RWPE1 (cell line): ENCODE measurements at places on chromosomes 1 and 21.

DNA sequence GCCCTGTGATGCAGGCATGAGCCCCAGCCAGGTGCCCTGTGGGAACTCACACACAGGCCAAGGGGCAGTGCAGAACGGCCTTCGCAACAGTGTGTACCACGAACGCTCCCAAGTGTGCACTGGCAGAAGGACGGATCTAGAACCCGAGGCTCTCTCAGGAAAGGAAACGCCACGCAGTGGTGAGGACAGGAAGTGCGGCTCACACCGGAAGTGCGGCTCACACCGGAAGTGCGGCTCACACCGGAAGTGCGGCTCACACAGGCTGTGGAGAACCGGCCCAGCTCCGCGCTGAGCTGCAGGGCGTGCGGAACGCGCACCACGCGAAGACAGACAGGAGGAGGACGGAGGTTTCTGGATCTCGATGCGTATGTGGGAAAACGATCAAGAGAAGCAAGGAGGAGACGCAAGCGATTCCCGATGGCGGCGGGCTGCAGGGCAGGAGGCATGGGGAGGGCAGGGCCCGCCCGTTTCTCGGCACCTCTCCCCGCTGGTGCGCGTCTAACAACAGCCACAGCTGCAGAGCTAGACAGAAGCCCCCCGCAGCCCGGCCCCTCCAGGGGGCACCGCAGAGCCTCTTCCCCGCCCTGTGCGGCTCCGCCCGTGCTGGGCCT is 35.9 kb upstream of the TMEM52 start:
- DNase-seq, result no peak

- peak; percentile 97 for DNase-seq
Observed at GRCh38 chr1:43172527-43172972, 420 bp downstream of the CFAP57 start.

- DNase-seq, result no peak
Observed at GRCh38 chr1:37317870-37318467, 156.4 kb upstream of the ZC3H12A start.

DNA sequence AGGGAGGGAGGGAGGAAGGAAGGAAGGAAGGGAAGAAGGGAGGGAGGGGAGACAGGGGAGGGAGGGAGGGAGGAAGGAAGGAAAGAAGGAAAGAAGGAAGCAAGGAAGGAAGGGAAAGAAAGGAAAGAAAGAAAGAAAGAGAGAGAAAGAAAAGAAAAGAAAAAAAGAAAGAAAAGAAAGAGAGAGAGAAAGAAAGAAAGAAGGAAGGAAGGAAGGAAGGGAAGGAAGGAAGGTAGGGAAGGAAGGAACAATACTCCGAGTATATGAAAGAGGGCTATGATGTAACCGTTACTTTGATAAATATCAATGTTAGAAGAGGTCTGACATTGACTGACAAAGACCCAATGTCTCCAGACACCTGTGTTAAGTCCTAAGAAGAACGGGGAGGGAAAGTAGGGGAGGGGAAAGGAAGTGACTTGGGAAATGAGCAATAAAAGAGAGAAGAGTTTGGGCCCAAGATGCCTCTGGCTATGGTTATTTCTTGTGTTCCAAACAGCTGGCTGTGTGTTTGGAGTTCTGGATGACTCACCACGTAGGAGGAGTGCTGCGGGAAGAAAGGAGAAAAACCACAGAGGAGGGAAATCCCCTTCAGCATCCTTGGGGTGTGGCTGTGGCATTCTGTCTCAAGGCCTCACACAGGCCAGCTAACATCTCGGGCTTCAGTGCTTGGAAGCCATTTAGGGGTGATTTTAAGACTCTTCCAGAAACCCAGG is 37.0 kb upstream of the RXRG start:
- peak; percentile 88 for DNase-seq

- DNase-seq, result no peak
Observed at GRCh38 chr1:65172936-65173690, 25.1 kb downstream of the AK4 start.

GRCh38 chr1:93672069-93672468 is 9.6 kb downstream of the BCAR3 start:
- DNase-seq, result no peak

GRCh38 chr1:2415801-2416208 is 3.4 kb upstream of the PEX10 start:
- DNase-seq, result no peak

- DNase-seq, result no peak
Observed at GRCh38 chr1:87830432-87830978, 501.8 kb downstream of the LMO4 start.
